ENCODE measurements at places on chromosomes 6 and 20. TPM values are rescaled to one million over a fixed set of nuclear protein-coding genes. Genes with fewer than 3 reads are reported as not detected.

The HRH3 gene
- 0.24 TPM for total RNA-seq

The SLC2A10 gene
- total RNA-seq, result 15.8 TPM

The BPIFB1 gene
- 1.8 TPM for total RNA-seq

The C20orf144 gene
- 0.29 TPM for total RNA-seq

The PRL gene
- total RNA-seq, result 0.48 TPM

The THBS2 gene
- total RNA-seq, result 4.2 TPM

The EZR gene
- total RNA-seq, result 166 TPM

DNA sequence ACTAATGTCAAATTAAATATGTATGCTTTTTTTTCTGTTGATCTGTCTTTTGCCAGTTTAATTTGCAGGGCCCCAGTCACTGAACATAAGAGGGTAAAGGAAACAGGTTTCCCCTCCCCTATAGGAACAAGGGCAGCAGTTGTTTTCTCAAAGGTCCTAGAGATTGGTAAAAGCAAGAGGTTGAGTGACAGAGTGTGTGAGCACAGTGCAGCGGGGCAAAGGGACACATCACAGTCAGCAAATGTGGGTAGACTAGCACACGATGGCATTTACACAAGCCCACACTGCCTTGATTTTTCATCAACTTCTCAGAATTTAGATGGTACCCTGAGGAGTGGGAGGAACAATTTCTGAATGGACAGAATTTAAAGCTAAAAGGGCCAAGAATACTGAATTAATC lies 138.7 kb upstream of the MYLIP start:
- H3K4me1 ChIP-seq, result peaks cover 16% of the 10 kb centered on the region
- no peaks in the 10 kb centered on the region for H3K27me3 ChIP-seq
- H3K4me3 ChIP-seq, result no peak overlapping the region
- DNase-seq, result no peak

- H3K4me1 ChIP-seq, result no peaks in the 10 kb centered on the region
- H3K27ac ChIP-seq, result no peak overlapping the region
- peaks cover 33% of the 10 kb centered on the region for H3K27me3 ChIP-seq
- no peaks in the 10 kb centered on the region for H3K36me3 ChIP-seq
- DNase-seq, result no peak
- no peak overlapping the region for H3K4me3 ChIP-seq
Observed at GRCh38 chr20:20956513-20956931, 149.6 kb downstream of the LINC00237 start.

- no peak overlapping the region for H3K4me3 ChIP-seq
- no peaks in the 10 kb centered on the region for H3K36me3 ChIP-seq
- no peak overlapping the region for H3K27ac ChIP-seq
- H3K27me3 ChIP-seq, result no peaks in the 10 kb centered on the region
- DNase-seq, result no peak
Observed at GRCh38 chr6:92415656-92416055, 1003.7 kb downstream of the EPHA7 start.

DNA sequence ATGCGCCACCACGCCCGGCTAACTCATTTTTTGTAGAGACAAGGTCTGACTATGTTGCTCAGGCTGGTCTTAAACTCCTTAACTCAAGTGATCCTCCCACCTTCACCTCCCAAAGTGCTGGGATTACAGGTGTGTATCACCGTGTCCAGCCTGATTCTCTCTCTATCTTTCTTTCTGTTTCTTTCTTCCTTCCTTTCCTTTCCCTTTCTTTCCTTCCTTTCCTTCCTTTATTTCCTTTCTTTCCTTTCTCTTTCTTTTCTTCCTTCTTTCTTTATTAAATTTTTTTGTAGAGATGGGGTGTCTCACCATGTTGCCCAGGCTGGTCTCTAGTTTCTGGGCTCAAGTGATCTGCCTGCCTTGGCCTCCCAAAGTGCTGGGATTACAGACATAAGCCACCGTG lies 38.7 kb upstream of the MTHFD1L start:
- no peaks in the 10 kb centered on the region for H3K27me3 ChIP-seq
- H3K4me1 ChIP-seq, result peaks cover 7% of the 10 kb centered on the region
- H3K4me3 ChIP-seq, result no peak overlapping the region
- H3K27ac ChIP-seq, result no peak overlapping the region

DNA sequence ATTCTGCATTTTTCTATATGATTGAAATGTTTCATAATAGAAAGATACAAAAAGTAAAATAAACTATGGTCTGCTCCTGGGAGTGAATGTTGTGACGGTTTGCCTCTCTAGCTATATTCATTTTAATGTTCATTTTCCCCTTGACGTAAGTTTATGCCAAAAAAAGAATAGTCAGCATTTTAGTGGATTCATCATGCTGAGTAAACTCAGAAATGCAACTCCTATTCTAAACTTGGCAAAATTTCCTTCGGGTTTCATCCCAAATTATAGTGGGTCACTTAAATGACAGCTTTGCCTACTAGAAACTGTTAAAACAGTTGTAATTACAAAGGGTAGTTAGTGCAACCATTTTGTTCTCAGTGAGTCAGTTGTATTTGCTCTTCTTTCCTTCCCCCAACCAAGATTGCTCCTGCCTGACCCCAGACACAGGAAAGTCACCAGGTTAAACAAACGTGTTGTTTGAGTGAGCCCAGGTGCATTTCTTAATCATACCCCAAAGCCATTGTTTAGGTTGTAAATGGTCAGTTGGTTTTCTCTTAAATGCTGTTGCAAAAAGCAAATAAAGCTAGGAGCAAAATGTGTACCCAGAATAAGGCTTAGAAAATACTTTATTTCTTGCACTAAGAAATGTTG lies 482.3 kb upstream of the SOX4 start:
- no peak overlapping the region for H3K4me3 ChIP-seq
- H3K27ac ChIP-seq, result no peak overlapping the region
- DNase-seq, result no peak
- H3K4me1 ChIP-seq, result peaks cover 25% of the 10 kb centered on the region
- H3K27me3 ChIP-seq, result no peaks in the 10 kb centered on the region

DNA sequence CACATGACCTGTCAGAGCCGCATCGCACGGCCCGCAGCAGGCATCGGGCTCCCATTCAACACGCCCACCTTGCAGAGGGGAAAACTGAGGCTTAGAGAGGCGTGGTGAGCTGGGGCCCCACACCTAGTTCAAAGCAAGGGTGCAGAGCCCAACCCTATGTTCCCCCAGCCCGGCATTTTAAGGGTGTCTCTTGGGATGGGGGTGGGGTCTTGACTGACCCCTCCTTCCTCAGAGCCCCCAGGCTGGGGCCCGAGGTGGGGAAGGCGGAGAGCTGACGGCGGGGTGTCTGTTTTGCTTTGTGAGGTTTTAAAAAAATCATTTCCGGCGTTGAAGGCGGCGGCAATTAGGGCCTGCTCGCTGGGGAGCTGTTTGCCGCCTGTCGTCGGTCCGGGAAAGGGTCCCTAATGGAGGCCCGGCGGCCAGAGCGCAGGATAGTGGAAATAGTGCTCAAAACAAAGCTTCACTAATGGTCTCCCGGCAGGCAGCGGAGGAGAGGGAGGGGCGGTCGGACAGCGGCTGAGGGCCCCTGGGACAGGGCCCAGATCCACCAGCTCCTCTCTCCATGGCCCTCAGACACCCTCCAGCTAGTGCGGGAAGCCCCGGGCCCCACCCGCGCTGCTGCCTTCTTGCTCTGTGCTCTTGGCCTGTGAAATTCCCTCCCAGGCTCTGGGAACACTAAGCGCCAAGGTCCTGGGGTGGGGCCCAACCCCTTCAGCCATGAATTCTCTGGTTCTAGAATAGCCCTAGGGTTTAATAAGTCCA lies 11.9 kb downstream of the VSTM2L start:
- H3K36me3 ChIP-seq, result no peaks in the 10 kb centered on the region
- peaks cover 52% of the 10 kb centered on the region for H3K27me3 ChIP-seq
- peak overlapping the region; percentile 82 for H3K4me3 ChIP-seq
- peak overlapping the region; percentile 53 for H3K27ac ChIP-seq

- no peak for DNase-seq
- H3K27me3 ChIP-seq, result no peaks in the 10 kb centered on the region
- no peaks in the 10 kb centered on the region for H3K36me3 ChIP-seq
- H3K4me1 ChIP-seq, result no peaks in the 10 kb centered on the region
- no peak overlapping the region for H3K27ac ChIP-seq
Observed at GRCh38 chr20:26308961-26309360, 612.3 kb upstream of the ZNF337 start.

DNA sequence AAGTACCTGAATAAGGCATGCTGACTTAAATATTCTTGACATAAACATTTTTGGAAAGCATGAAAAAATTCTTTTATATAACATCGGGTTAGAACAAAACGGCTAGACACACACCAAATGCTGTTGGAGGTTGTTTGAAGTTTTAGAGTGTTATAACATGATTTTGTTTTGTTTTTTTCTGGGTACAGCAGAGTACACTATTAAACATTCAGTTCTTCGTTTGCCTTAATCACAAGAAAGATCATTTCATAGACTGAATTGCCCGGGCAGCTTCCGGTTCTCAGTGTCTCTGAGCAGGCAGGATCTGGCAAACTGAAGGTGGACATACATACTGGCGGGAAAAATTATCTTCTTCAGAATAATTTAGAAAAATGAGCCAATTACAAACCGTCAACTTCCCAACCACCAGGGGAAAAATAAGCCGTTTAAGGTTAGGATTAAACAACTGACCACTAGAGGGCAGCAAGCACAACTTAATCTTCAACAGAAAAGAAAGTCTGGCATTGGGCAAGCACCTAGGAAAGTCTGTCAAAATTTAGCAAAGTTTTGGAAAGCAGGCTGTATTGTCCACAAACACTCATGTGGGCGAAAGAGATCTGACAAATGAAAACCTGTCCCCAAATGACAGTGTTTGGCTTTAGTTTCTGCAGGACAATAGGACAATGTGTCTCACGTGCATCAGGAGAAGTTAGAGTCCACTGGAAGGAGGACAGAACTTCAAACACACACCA lies 15.0 kb downstream of the ZNF217 start:
- H3K27me3 ChIP-seq, result no peaks in the 10 kb centered on the region
- DNase-seq, result no peak
- peak overlapping the region; percentile 64 for H3K4me3 ChIP-seq
- H3K36me3 ChIP-seq, result peaks cover 50% of the 10 kb centered on the region
- peak overlapping the region; percentile 89 for H3K27ac ChIP-seq

- H3K27ac ChIP-seq, result no peak overlapping the region
- H3K27me3 ChIP-seq, result peaks cover 13% of the 10 kb centered on the region
- no peak for DNase-seq
- no peaks in the 10 kb centered on the region for H3K36me3 ChIP-seq
Observed at GRCh38 chr6:33851959-33852358, 48.2 kb upstream of the MLN start.

- no peak overlapping the region for H3K27ac ChIP-seq
- no peaks in the 10 kb centered on the region for H3K4me1 ChIP-seq
- no peak overlapping the region for H3K4me3 ChIP-seq
- no peak for DNase-seq
- H3K27me3 ChIP-seq, result no peaks in the 10 kb centered on the region
- no peaks in the 10 kb centered on the region for H3K36me3 ChIP-seq
Observed at GRCh38 chr6:67431076-67431475, 1204.0 kb upstream of the ADGRB3 start.

DNA sequence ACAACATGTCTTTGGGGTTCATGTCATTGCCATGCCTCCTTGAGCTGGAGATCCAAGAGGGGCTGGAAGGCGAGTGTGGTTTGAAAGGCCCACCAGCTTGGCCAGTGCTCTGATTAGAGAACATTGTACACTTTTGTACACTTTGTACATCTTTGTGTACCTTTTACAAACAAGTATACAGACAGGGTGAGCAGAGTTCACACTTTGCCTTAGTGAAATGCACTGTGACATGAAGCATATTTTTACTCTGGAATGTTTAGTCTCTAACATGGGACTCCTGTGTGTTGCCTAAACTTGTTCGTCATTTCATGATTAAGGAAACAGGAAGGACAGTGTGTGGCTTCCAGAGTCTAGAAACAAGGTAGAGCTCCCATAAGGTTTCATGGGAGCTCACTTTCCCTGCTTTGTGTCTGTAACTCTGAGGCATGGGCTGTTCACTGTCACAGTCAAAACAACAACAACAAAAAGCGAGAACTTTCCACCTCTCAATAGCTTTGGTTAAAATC lies 225.8 kb upstream of the SOX4 start:
- no peak overlapping the region for H3K4me3 ChIP-seq
- no peaks in the 10 kb centered on the region for H3K36me3 ChIP-seq
- peak overlapping the region; percentile 37 for H3K27ac ChIP-seq
- DNase-seq, result no peak
- peaks cover 18% of the 10 kb centered on the region for H3K4me1 ChIP-seq
- H3K27me3 ChIP-seq, result no peaks in the 10 kb centered on the region

- no peaks in the 10 kb centered on the region for H3K4me1 ChIP-seq
- H3K27ac ChIP-seq, result no peak overlapping the region
- no peaks in the 10 kb centered on the region for H3K36me3 ChIP-seq
Observed at GRCh38 chr6:151661928-151662327, 145.6 kb upstream of the ESR1 start.

DNA sequence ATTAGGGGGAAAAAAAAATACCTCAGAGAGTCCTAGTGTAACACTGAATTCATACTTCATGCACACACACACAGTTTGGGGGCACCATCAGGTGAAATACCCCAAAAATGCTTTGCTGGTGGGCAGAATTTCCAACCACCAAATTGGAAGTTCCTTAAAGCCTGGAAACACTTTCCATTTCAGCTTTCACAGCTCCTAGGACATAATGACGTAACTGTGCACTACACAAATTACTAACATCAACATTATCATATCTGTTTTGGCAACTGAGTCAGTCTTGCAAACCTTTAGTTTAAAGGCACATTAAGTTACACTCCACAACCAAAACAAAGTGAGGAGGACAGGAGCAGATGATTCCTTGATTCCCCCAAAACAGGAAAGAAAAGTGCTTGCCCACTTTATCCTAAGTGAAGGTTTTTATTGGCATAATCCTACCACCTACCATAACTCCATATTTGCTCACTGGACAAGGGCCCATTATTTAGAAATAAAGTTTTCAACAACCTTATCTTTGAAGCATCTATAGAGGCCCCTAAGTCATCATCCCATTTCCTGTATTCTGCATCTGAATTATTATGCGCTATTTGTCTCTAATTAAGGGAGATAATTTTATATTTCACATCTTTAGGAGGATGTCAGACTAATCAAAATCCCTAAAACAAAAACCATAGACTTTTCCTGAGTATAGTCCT lies 3.4 kb downstream of the MBOAT1 start:
- H3K4me1 ChIP-seq, result peaks cover 51% of the 10 kb centered on the region
- peak overlapping the region; percentile 34 for H3K27ac ChIP-seq
- H3K4me3 ChIP-seq, result peak overlapping the region; percentile 80
- H3K27me3 ChIP-seq, result peaks cover 3% of the 10 kb centered on the region
- H3K36me3 ChIP-seq, result peaks cover 8% of the 10 kb centered on the region

DNA sequence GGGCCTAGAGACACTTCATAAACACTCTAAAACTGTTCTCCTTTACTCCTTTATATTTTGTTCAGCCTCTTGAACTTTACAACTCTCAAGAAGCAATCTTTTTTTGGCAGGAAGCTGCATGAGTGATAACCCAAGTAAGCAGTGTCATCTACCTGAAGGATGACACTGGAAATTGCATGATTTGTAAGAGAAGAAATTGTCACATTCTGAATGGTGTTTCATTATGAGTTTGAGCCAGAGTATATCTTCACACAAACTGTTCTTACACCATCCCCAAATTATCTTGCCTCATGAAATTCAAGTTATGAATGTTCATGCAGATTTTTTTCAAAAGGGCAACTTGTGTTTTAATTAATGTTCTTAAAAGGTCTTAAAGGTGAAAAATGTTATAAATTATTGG lies 799.3 kb downstream of the TBC1D32 start:
- no peaks in the 10 kb centered on the region for H3K4me1 ChIP-seq
- H3K27me3 ChIP-seq, result no peaks in the 10 kb centered on the region
- no peak overlapping the region for H3K27ac ChIP-seq

Measured in type B pancreatic cell (in vitro differentiated cells).